ENCODE measurements at places on chromosomes 11 and 22. TPM values are rescaled to one million over a fixed set of nuclear protein-coding genes. Genes with fewer than 3 reads are reported as not detected.

Gene CRYBA4
- total RNA-seq, result not detected

Gene CDC42BPG
- not detected for total RNA-seq

Gene PDE2A
- total RNA-seq, result 85.7 TPM

Gene SHANK3
- 87.2 TPM for total RNA-seq

Gene IGSF22
- total RNA-seq, result not detected

Gene PHF21B
- total RNA-seq, result not detected

Gene LSP1
- total RNA-seq, result 15.8 TPM

Gene SLC22A6
- not detected for total RNA-seq

Gene ADAMTS15
- 15.0 TPM for total RNA-seq

Gene TEAD1
- 179 TPM for total RNA-seq

Gene MEN1
- 8.6 TPM for total RNA-seq

Gene PVALB
- total RNA-seq, result not detected

Gene TTC17
- 144 TPM for total RNA-seq

Gene IGSF9B
- total RNA-seq, result 6.8 TPM

Gene MYRF
- not detected for total RNA-seq

Gene KRTAP5-7
- total RNA-seq, result not detected

Gene KRTAP5-1
- not detected for total RNA-seq

Gene SPON1
- 344 TPM for total RNA-seq

Gene CNIH2
- total RNA-seq, result not detected

Gene PLAAT5
- total RNA-seq, result 44.1 TPM

Gene TMEM151A
- not detected for total RNA-seq

Gene TRPC6
- total RNA-seq, result 7.0 TPM

Gene CRACR2B
- total RNA-seq, result 44.6 TPM

Gene UCP3
- total RNA-seq, result 0.82 TPM

Gene OR4D5
- total RNA-seq, result not detected

Gene PRR33
- not detected for total RNA-seq

Gene FAM83F
- 2.6 TPM for total RNA-seq

Gene DBX1
- total RNA-seq, result not detected

Gene P2RX6
- 0.49 TPM for total RNA-seq

Gene MGAT3
- 13.4 TPM for total RNA-seq

Gene MISFA
- not detected for total RNA-seq

Gene CFAP300
- total RNA-seq, result 14.0 TPM

Gene PAFAH1B2
- total RNA-seq, result 90.3 TPM

Gene CD248
- 210 TPM for total RNA-seq

Gene OR4A15
- not detected for total RNA-seq

Gene MS4A3
- total RNA-seq, result not detected

Gene RIMBP3B
- total RNA-seq, result not detected

Gene IL18
- total RNA-seq, result 27.5 TPM

Gene MYEOV
- 54.8 TPM for total RNA-seq

Gene OR51E2
- total RNA-seq, result not detected

Gene TCN2
- total RNA-seq, result 50.9 TPM

Gene OR8K1
- not detected for total RNA-seq

Gene SIPA1
- total RNA-seq, result 20.4 TPM

Gene SGSM1
- 0.57 TPM for total RNA-seq

Gene HBG1
- not detected for total RNA-seq

Gene CASP4
- 74.2 TPM for total RNA-seq

Gene LGR4
- total RNA-seq, result 55.8 TPM

Gene CCDC89
- 0.57 TPM for total RNA-seq

Gene STIP1
- 100 TPM for total RNA-seq

Gene ZFPL1
- 47.8 TPM for total RNA-seq

Gene PAAF1
- total RNA-seq, result 28.4 TPM

Gene F2
- total RNA-seq, result not detected

Gene RFPL3
- total RNA-seq, result not detected

Gene RIBC2
- not detected for total RNA-seq

Gene MPST
- 320 TPM for total RNA-seq

Gene OR5B21
- not detected for total RNA-seq
